ENCODE measurements at places on chromosomes 7 and 10.

- no peak for DNase-seq
These were observed 102.7 kb downstream of the EVX1 start for GRCh38 chr7:27345164-27345887.

GRCh38 chr10:125137601-125138438, 22.5 kb downstream of the CTBP2 start:
- no peak for DNase-seq

GRCh38 chr7:48428091-48428684, 256.9 kb downstream of the ABCA13 start:
- no peak for DNase-seq

DNA sequence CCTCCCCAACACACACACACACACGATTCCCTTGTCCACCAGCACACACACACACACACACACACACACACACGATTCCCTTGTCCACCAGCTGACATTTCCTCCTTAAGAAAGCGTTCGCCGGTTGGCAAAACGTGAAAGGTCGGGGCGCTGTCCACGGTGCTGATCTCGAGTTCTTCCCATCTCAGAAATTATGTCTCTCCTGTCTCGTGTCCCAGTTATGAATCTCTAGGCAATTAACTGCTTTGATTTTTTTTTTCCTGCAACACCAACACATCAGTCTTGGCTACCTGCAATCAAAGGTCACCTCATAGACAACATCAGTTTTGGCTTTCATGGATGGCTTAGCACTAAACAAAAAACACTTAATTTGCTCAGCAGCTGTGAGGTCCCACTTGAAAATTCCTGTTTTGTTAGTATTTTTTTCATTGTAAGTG, 1.9 kb downstream of the INA start:
- DNase-seq: peak; percentile 16

DNA sequence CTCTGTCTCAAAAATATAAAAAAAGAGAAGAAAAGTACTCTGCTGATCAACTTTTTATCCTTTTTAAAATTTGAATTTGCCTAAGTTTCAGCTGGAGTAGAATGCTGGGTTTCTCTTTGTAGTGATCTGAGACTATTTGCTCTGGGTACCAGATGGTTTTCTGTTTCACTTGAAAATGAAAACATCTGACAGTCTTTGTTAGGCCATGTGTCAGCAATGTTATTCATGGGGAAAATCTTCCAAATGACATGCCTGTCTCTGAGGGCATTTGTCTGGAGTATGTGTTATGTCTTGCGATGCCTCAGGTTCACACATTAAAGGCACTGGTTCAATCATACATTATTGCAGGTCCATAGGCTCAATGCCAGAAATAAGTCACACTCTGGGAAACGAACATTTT, 175.3 kb upstream of the TMEM229A start:
- no peak for DNase-seq

GRCh38 chr10:129258283-129258923, 208.6 kb upstream of the MGMT start:
- DNase-seq: no peak

All from CD4-positive, alpha-beta T cell (primary cell).